ENCODE measurements at places on chromosomes 16 and 17.
A peak's percentile ranks its signal among the peaks of the same experiment; 100 is the strongest.

DNA sequence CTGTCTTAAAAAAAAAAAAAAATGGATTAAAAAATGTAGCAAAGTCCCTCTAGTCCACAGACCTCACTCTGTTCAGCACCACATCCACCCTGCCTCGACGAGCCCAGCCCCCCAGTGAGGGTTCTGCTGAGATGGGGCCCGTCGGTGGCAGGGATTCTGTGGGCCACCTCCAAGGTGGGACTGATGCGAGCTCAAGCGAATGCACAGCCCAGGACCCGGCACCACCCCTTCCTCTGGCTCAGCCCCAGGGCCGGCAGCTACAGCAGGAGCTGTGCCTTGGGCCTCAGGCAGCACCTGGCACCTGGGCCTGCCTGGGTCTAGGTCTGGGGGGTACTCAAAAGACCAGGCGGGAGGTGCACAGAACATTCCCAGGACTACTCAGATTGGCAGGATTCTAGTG is 59.5 kb downstream of the ZNF778 start:
- no peak for DNase-seq

DNA sequence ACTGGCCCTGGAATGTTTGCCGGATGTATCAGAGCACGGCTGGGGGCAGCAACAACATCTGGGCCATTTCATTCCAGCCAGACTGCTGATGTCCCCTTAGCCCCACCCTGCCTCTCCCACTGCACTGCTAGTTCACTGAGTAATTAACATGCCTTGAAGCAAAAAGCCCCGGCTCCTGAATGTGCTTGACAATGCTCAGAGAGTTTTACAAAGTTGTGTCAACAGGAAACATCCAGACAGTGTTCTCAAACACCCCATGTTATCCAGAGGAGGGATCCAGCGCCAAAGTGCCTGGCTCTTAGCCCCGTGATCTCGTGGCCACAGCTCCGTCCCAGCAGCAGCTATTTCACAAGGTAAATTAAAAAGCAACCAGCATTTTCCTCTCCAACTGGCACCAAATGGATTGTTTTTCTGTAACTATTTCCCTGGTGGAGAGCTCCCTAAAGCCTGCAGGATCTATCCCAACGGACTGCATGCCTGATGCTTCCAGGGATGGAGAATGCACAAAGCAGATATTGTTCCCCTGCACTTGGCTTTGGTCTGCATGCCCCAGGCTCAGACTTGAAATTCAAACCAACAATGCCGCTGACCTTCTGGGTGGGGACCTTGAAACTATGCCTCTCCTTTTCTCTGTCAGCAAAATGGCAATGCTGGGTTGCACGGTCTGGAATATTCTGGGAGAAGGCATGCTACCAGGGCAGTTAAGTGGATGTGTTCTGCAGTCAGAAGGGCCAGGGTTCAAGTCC is 115.6 kb upstream of the CDH5 start:
- DNase-seq = peak; percentile 83

DNA sequence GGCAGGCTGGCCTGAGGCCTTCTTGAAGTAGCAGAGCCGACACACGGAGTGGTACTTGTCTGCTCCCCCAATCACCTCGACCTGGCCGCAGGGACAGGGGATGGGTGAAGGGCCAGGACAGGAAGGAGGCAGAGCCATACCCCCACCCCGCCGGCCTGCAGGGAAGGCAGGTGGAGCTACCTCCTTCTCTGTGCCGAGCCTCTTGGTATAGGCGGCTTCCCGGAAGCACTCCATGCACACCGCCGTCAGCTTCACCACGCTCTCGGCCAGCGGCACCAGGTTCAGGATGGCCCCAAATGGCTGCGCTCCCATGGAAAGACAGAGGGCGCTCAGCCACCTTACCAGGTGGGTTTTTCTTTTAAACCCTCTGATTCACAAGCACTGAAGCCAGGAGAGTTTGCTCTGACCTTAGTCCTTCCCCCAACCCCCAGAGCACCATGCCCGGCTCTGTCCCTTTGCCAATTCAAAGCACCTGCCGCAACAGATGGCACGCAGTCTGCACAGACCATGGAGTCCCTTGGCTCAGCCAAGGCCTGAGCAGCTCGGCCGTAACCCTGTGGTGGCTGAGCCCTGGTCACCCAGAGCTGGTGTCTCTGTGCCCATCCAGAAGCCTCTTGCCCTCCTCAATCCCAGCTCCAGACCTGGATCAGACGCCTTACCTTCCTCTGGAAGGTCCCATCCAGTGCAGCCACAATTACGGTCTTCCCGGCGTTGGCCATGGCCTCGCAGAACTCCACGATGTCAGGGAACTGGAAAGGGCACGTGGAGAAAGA is 6.7 kb downstream of the SYNGR2 start:
- no peak for DNase-seq

- DNase-seq = no peak
These were observed 18.9 kb downstream of the CYB5D2 start for GRCh38 chr17:4161967-4162305.

DNA sequence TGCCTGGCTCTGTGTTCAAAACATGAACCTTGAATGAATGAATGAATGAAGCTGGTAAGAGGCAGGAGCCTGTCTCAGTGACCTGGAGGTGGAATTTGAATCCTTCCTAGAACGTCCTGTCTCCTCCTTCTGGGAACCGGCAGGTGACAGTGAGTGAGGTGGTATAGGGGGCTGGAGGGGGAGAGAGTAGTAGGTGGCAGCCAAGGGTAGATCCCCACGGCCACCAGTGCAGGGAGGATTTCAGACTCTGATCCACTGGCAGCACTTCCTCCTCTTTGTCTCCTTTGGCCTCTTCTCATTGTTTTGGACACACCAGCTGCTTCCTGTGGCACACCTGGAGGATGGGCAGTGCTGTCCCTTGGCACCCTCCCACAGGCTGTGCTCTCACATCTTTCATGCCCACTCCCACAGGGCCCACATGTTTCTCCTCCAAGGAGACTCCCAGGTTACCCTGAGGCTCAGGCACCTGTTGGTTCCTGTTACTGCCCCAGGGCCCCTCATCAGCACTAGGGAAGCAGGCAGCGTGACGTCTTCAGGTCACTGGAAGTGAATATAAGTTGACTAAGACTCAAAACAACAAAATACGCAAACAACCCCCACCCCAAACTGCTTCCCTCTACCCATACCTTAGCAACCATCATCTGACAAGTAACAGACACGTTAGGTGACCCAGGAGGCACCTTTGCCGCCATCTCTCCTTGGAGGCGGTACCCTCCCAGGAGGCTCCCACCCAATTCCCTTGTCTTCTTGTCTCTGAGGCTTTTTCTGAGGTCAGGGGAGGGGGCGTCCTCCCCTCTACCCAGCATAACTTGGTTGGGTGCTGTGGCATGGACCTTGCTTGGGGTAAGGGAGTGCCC is 84.6 kb downstream of the N4BP1 start:
- DNase-seq = no peak

GRCh38 chr17:6259899-6260298 is 175.0 kb downstream of the AIPL1 start:
- DNase-seq = no peak

GRCh38 chr17:11980813-11981212 is 16.5 kb downstream of the ZNF18 start:
- no peak for DNase-seq

DNA sequence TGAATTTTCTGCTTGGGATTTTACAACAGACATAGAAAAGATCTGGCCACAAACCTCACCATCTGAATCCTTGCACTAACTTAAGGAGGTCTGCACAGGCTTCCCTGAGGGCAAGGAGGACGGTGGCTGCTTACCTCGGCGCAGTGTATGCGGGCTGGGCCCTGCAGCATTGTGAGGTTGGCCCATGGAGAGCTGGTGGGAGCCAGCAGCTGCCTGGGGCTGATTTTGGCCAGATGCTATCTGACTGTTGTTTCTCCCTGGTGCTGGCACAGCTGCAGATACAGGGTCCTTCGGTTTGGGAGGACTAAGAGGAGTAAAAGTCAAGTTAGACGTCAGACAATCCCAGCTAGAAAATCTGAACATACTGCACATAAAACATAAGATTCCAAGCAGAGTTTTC is 79.8 kb downstream of the ARHGAP17 start:
- no peak for DNase-seq

- DNase-seq = no peak
These were observed 188.6 kb downstream of the DNAH9 start for GRCh38 chr17:11786711-11787438.

- peak; percentile 33 for DNase-seq
These were observed 11.8 kb downstream of the SYT17 start for GRCh38 chr16:19179546-19180490.

- no peak for DNase-seq
These were observed 40.2 kb downstream of the SMG6 start for GRCh38 chr17:2263183-2264066.

DNA sequence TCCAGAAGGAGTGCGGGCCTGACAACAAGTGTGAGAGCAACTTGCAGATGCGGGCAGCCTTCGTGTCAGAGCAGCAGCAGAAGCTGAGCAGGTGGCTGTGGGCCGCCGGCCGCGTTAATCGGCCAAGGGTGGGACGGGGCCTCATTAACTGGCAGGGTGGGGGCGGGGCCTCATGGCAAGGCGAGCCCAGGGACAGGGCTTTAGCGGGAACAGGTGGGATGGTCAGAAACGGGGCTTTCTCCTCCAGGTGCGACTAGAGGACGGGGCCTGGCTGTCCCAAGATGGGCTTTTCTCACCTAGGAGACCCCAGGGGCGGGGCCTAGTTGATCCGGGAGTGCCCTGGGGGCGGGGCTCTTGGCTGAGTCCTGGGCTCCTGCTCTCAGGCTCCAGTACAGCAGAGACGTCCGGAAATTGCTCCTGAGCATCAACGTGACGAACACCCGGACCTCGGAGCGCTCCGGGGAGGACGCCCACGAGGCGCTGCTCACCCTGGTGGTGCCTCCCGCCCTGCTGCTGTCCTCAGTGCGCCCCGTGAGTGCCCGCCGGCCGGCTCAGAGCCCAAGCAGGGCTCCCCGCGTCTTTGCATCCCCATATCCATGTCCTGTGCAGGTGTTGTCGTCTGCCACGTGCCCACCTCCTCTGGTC is 18.4 kb upstream of the PDK2 start:
- DNase-seq = no peak
